ENCODE measurements at places on chromosomes 5 and 9. TPM values are rescaled to one million over a fixed set of nuclear protein-coding genes. Genes with fewer than 3 reads are reported as not detected.

- peak overlapping the region; percentile 63 for H3K27ac ChIP-seq
- no peaks in the 10 kb centered on the region for H3K27me3 ChIP-seq
- H3K4me1 ChIP-seq, result no peaks in the 10 kb centered on the region
- peaks cover 6% of the 10 kb centered on the region for H3K36me3 ChIP-seq
- H3K4me3 ChIP-seq, result no peak overlapping the region
- no peak for DNase-seq
Measured at GRCh38 chr5:16565118-16565517, 51.7 kb downstream of the RETREG1 start.

GRCh38 chr5:137234973-137235943 is 263.9 kb downstream of the SPOCK1 start:
- H3K27ac ChIP-seq, result no peak overlapping the region
- H3K4me3 ChIP-seq, result no peak overlapping the region
- no peaks in the 10 kb centered on the region for H3K4me1 ChIP-seq
- no peaks in the 10 kb centered on the region for H3K36me3 ChIP-seq

DNA sequence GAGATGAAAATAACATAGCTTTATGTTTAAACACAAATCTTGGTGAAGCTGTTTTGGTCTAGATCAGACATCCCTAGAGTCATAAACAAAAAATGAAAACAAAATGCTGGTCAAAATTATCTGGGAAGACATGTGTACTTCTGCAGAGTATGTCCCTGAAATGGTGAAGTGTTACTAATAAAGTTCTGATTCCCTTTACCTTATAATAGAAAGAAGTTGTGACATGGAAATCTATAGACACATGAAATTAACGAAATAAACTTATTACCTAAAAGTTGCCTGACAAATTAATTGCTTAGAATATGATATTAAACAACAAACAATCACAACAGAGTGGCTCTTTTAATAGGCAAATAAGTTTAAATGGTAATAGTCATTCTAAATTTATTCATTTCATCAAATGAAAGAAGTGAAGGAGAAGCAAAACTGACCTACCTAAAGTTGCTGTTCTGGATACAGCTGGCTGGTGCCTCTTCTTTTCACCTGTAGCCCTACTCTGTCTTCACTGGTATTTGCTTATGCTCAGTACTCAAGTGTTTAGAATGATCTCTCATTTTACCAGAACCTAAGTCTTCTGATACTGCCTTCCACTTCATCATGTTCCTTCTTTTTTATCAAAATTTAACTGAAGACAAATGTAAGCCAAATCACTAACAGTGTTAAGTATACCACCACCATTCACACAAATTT is 38.8 kb downstream of the FNIP1 start:
- no peaks in the 10 kb centered on the region for H3K27me3 ChIP-seq
- H3K4me3 ChIP-seq, result no peak overlapping the region
- no peaks in the 10 kb centered on the region for H3K36me3 ChIP-seq
- peaks cover 63% of the 10 kb centered on the region for H3K4me1 ChIP-seq
- H3K27ac ChIP-seq, result peak overlapping the region; percentile 82
- DNase-seq, result no peak

DNA sequence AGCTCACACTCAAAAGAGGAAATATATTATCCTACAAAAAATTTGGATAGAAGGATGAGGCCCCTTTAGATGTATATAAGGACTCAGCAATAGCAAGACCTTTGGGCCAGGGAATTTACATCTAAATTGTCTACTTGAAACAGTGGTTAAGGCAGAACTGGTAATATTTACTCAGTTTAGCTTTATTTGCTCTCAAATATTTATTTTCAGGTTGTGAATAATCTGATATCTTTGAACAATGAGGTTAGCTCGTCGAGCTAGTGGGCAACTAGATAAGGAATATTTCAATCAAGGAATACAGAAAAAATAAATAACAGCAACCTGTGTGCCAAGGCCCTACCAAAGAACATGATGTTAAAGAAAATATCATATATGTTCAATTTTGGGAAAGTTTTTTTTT is 966.3 kb downstream of the DTWD2 start:
- no peaks in the 10 kb centered on the region for H3K4me1 ChIP-seq
- no peaks in the 10 kb centered on the region for H3K27me3 ChIP-seq

WNT8A gene
- not detected for total RNA-seq
